RWPE2 (cell line): ENCODE measurements at places on chromosomes 1 and 21.

DNA sequence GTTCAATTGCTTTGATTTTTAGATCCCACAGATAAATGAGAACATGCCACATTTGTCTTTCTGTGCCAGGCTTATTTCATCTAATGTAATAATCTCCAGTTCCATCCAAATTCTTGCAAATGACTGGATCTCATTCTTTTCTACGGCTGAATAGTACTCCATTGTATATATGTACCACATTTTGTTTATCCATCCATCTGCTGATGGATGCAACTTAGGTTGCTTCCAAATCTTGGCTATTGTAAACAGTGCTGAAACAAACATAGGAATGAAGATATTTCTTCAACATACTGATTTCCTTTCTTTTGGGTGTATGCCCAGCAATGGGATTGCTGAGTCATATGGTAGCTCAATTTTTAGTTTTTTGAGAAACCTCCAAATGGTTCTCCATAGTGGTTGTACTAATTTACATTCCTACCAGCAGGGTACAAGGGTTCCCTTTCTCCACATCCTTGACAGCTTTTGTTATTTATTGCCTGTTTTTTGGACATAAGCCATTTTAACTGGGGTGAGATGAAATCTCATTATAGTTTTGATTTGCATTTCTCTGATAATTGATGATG is 344.4 kb downstream of the KCTD3 start:
- no peak overlapping the region for H3K27ac ChIP-seq
- no peaks in the 10 kb centered on the region for H3K36me3 ChIP-seq
- DNase-seq, result no peak
- H3K4me3 ChIP-seq, result no peak overlapping the region

GRCh38 chr1:220884981-220885918 is 6.0 kb downstream of the HLX start:
- H3K4me1 ChIP-seq, result no peaks in the 10 kb centered on the region
- no peak overlapping the region for H3K4me3 ChIP-seq
- no peaks in the 10 kb centered on the region for H3K36me3 ChIP-seq
- H3K27ac ChIP-seq, result no peak overlapping the region

DNA sequence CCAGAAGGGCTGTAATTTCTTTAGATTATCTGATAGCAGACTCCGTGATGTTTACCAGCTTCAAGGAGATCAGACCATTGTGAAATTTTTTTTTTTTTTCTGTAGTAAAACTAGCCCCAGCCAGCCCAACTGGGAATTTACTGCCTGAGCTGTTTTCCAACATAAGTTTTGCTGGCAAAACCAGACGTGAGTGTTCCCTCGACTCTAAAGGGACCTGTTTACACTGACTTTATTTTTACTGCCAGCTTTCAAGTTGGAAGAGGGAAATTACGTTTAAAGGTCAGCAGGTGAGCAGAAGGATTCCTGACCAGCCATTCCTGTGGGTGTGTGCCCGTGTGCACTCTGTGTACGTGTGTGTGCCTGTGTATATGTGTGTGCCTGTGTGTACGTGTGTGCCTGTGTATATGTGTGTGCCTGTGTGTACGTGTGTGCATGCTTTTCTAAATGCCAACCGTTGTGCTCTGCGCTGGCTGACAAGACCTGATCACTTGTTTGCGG is 374 bp downstream of the MAB21L3 start:
- H3K27ac ChIP-seq, result peak overlapping the region; percentile 89
- no peaks in the 10 kb centered on the region for H3K27me3 ChIP-seq
- H3K36me3 ChIP-seq, result no peaks in the 10 kb centered on the region
- no peak overlapping the region for H3K4me3 ChIP-seq
- DNase-seq, result no peak

- DNase-seq, result no peak
- peaks cover 21% of the 10 kb centered on the region for H3K4me1 ChIP-seq
- peaks cover 58% of the 10 kb centered on the region for H3K36me3 ChIP-seq
- H3K4me3 ChIP-seq, result no peak overlapping the region
- no peaks in the 10 kb centered on the region for H3K27me3 ChIP-seq
Measured at GRCh38 chr1:86714159-86714558, 9.8 kb downstream of the SH3GLB1 start.

- H3K27ac ChIP-seq, result no peak overlapping the region
- peaks cover 7% of the 10 kb centered on the region for H3K27me3 ChIP-seq
- no peaks in the 10 kb centered on the region for H3K4me1 ChIP-seq
Measured at GRCh38 chr1:34529935-34530859, 224.7 kb upstream of the GJB5 start.

GRCh38 chr1:219733511-219734174 is 120.7 kb upstream of the ZC3H11B start:
- H3K36me3 ChIP-seq, result no peaks in the 10 kb centered on the region
- H3K4me1 ChIP-seq, result no peaks in the 10 kb centered on the region
- no peak overlapping the region for H3K4me3 ChIP-seq
- DNase-seq, result no peak
- H3K27me3 ChIP-seq, result no peaks in the 10 kb centered on the region

DNA sequence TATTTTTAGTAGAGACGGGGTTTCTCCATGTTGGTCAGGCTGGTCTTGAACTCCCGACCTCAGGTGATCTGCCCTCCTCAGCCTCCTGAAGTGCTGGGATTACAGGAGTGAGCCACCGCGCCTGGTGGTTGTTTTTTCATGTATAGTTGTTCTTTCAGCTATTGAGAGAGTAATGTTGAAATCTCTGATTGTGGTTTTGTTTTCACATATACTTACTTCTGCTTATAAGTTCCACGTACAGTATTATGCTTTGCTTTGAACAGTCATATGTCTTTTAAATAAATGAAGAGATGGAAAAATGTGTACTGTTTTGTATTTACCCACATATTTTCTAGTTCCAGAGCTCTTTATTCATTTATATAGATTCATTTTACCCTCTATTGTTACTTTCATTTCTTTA is 44.5 kb downstream of the MARK1 start:
- H3K27me3 ChIP-seq, result no peaks in the 10 kb centered on the region
- no peaks in the 10 kb centered on the region for H3K36me3 ChIP-seq
- H3K27ac ChIP-seq, result no peak overlapping the region
- no peak overlapping the region for H3K4me3 ChIP-seq
- DNase-seq, result no peak

DNA sequence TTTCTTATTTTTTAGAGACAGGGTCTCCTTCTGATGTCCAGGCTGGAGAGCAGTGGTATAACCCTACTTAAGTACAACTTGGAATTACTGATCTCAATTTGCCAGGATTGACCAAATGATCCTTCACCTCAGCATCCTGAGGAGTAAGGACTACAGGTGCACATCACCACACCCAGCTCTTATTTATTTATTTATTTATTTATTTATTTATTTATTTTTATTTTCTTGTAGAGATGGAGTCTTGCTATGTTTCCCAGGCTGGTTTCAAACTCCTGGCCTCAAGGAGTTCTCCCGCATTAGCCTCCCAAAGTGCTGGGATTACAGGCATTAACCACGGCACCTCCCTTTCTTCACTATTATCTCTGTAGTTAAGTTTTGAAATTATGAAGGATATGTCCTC is 117.5 kb upstream of the NEGR1 start:
- no peaks in the 10 kb centered on the region for H3K4me1 ChIP-seq
- H3K27ac ChIP-seq, result no peak overlapping the region
- no peaks in the 10 kb centered on the region for H3K27me3 ChIP-seq
- no peak overlapping the region for H3K4me3 ChIP-seq
- no peaks in the 10 kb centered on the region for H3K36me3 ChIP-seq
- DNase-seq, result no peak

- DNase-seq, result no peak
- no peak overlapping the region for H3K4me3 ChIP-seq
- no peaks in the 10 kb centered on the region for H3K27me3 ChIP-seq
- H3K36me3 ChIP-seq, result no peaks in the 10 kb centered on the region
Measured at GRCh38 chr1:60228041-60228491, 154.5 kb upstream of the C1orf87 start.

DNA sequence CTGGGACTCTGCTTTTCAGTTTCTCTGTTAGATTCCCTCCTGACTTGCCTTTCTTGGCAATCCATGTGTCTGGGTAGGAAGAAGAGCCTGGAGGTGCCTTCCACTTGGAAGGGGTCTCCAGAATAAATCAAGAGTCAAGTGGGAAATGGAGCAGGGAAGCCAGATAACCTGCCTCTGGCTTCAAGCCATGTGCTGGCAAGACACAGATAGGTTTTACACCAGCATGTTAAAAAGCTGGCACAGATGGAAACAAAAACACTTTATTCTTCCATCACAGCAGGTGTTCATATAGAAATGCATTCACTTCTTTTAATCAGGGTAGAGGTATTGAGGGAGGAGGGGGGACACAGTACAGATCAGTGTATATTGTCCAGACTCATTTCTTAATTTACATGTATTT is 356.9 kb upstream of the RUNX1 start:
- H3K27me3 ChIP-seq, result no peaks in the 10 kb centered on the region
- H3K36me3 ChIP-seq, result no peaks in the 10 kb centered on the region
- H3K4me1 ChIP-seq, result no peaks in the 10 kb centered on the region

DNA sequence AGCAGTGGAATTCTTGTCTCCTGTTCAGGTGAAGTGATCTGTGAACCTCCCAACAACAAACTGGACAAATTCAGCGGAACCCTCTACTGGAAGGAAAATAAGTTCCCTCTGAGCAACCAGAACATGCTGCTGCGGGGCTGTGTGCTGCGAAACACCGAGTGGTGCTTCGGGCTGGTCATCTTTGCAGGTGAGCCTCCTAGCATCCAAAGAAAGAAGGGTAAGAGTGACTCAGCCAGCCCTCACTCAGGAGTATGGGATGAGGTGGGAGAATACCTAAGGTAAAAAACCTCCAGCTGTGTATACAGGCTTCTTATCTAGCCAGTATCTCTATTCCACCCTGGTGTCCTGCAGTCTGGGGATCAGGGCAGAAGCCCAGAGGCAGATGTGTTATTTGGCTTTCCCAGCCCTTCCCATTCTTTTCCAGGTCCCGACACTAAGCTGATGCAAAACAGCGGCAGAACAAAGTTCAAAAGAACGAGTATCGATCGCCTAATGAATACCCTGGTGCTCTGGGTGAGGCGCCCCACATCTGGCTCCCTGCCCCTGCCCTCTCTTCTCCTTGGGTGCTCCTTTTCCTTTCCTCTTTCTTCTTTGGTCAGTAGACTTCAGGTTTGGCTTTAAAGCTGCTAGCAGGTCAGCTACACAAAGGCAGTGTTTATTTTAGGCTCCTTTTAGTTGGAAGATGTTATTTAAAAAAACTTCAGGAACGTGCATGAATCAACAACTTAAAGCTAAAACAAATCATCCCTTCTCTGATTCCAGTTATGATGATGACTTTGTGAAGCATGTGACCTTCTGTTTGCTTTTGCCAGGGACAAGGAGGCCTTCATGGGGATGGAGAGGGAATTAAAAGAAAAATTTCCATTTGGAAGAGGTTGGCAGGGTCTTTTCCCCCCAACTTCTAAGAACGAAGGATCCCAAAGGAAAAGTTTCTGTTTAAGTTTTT is 9.0 kb downstream of the ATP8B2 start:
- no peak for DNase-seq
- no peaks in the 10 kb centered on the region for H3K27me3 ChIP-seq
- no peak overlapping the region for H3K27ac ChIP-seq
- H3K4me3 ChIP-seq, result no peak overlapping the region

- no peak overlapping the region for H3K27ac ChIP-seq
- H3K36me3 ChIP-seq, result no peaks in the 10 kb centered on the region
- H3K27me3 ChIP-seq, result no peaks in the 10 kb centered on the region
- no peak overlapping the region for H3K4me3 ChIP-seq
- peaks cover 7% of the 10 kb centered on the region for H3K4me1 ChIP-seq
Measured at GRCh38 chr1:234114648-234115307, 210.3 kb downstream of the SLC35F3 start.

GRCh38 chr1:34354367-34354766 is 177.7 kb downstream of the C1orf94 start:
- no peak overlapping the region for H3K27ac ChIP-seq
- no peaks in the 10 kb centered on the region for H3K36me3 ChIP-seq
- no peak overlapping the region for H3K4me3 ChIP-seq
- H3K27me3 ChIP-seq, result no peaks in the 10 kb centered on the region
- no peak for DNase-seq

GRCh38 chr1:103129255-103129654 is 20.9 kb upstream of the COL11A1 start:
- no peak for DNase-seq
- H3K27ac ChIP-seq, result peak overlapping the region; percentile 37
- H3K4me1 ChIP-seq, result peaks cover 2% of the 10 kb centered on the region
- no peaks in the 10 kb centered on the region for H3K27me3 ChIP-seq
- no peak overlapping the region for H3K4me3 ChIP-seq

DNA sequence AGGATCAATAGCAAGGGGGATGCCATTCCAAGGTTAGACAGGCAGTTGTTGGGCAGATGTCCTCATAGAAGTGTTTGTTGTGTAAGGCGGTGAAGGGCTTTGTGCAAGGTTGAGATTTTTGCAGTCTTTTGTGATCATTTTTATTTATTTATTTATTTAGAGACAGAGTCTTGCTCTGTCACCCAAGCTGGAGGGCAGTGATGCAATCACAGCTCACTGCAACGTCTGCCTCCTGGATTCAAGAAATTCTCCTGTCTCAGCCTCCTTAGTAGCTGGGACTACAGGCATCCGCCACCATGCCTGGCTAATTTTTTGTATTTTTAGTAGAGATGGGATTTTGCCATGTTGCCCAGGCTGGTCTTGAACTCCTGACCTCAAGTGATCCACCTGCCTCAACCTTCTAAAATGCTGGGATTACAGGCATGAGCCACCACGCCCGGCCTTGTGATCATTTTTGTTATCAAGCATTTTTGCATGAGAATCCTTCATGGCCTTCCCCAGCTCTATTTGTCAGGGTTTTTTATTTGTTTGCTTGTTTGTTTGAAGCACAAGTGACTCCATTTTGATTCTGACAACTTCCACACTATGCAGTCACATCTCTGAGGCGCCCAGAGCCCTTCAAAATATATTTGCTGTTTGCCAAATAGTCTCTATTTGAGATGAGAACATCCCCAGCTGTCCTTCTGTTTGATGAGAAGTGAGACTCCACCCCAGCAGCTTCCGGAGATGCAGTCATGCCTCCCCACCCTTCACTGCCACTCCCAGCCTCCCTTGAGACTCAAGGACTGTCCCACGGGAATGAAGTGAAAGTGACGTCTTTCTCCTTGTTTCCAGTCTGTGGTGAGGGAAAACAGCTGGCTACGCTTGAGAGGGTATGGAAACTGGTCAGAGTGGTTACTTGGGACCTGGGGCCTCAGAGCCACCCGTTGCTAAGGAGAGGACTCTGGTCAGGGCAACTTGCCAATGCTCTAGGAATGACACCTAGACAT is 38.0 kb downstream of the TMEM50B start:
- peak overlapping the region; percentile 42 for H3K27ac ChIP-seq
- peaks cover 13% of the 10 kb centered on the region for H3K4me1 ChIP-seq
- no peak overlapping the region for H3K4me3 ChIP-seq
- DNase-seq, result no peak
- peaks cover 22% of the 10 kb centered on the region for H3K36me3 ChIP-seq

- H3K27ac ChIP-seq, result no peak overlapping the region
- no peak overlapping the region for H3K4me3 ChIP-seq
- H3K4me1 ChIP-seq, result no peaks in the 10 kb centered on the region
- no peak for DNase-seq
- H3K36me3 ChIP-seq, result no peaks in the 10 kb centered on the region
Measured at GRCh38 chr1:241177660-241178059, 179.3 kb downstream of the RGS7 start.

DNA sequence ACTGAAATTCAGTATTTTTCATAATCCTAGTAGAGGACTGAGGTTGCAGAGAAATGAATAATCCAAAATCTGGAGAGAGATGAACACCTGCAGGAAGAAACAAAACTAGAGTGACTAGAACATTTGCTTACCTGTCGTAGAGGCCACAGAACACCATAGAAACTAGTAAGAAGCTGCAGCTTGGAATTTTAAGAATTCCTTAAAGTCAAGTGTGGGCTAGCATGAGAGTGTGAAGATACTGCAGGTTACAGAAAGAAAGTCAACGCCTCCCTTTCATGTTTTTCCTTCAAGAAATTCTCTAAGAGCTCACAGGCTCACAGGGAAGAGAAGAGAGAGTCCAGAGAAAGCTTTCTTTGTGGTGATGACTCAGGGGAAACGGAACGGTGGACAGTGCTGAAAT is 633.7 kb downstream of the LRRIQ3 start:
- no peaks in the 10 kb centered on the region for H3K27me3 ChIP-seq
- no peak overlapping the region for H3K4me3 ChIP-seq
- no peak overlapping the region for H3K27ac ChIP-seq
- no peaks in the 10 kb centered on the region for H3K4me1 ChIP-seq
